Inflammatory macrophage treated with lipopolysaccharide for 4 hours (primary cell): ENCODE measurements at places on chromosomes 3 and 15.
A peak's percentile ranks its signal among the peaks of the same experiment; 100 is the strongest.

DNA sequence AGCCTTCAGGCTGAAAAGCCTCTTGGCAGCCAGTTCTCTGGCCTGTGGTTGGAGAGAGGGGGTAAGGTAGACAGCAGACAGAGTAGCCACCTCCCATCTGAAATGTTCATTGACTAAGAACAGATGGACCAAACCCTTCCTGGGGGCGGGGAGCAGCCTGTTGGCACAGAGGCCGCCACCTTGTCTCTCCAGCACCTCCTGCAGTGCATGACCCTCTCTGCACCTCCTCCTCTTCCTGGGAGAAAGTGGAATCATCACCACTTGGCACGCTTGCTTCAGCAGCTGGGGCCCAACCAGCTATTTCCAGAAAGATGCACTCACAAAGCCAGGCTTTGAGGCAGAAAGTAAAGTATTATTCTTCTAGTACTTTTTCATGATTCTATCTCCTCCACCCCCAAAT is 313.4 kb upstream of the CHRM5 start:
- no peak for DNase-seq

GRCh38 chr3:132723024-132723950 is 1.1 kb upstream of the NPHP3 start:
- no peak for DNase-seq

GRCh38 chr3:29972320-29972993 is 633.9 kb upstream of the TGFBR2 start:
- DNase-seq: no peak

GRCh38 chr3:58104712-58105111 is 96.5 kb downstream of the FLNB start:
- no peak for DNase-seq

DNA sequence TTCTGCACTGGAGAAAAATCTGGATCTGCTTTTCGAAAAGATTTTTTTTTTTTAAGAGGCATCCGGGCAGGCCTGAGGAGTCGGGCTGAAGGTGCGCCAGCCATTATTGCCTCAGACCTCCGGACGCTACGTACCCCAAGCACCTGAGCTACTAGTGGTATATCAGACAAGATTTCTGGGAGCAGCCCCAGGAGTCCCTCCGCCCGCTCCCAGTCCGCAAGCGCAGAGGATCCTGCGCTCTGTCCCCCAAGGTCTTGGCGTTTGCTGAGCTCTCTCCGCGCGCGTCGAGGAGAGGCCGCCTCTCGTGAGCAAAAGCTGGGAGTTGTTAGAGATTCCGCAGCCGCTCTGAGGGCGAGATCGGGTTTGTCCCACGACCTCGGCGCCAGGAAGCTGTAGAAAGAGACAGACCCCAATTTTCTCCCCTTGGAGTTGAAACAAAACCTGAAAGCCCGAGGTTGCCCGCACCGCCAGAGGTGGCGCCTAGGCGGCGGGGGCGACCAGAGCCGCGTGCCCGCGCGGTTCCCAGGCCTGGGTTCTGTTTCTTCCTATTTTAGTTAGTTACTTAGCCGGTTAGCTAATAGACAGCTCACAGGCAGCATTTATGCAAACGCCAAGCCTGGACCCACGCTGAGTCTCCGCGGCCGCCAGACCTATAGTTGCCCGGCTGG is 72.5 kb upstream of the POLG start:
- peak; percentile 61 for DNase-seq

- peak; percentile 90 for DNase-seq
Observed at GRCh38 chr3:50254577-50255250, 14.2 kb upstream of the SEMA3B start.

GRCh38 chr3:117261983-117262421 is 552.4 kb downstream of the TUSC7 start:
- no peak for DNase-seq

DNA sequence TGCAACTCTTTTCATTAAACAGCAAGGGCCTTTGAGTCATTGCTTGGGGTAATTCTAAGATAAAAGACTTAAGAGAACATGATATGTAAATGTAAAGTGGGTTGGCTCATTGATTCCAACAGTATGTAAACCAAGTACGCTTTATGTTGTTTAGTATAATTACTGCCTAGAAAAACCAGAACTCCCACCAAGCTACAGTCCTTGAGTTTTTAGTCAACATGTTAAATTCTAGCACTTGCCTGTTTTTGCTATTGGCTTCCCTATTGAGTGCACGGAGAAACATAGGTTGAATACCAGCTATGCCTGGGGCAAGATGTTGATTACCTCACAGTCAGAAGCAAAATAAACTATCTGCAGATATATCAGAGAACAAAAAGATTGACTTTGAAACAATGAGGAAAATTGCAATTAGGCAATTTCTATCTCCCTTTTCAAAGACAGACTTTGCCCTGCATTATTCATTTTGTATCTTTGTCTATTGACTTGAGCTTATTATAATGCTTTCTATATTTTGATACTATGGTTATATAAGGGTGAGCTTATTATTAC is 179.3 kb downstream of the ZPLD1 start:
- no peak for DNase-seq

DNA sequence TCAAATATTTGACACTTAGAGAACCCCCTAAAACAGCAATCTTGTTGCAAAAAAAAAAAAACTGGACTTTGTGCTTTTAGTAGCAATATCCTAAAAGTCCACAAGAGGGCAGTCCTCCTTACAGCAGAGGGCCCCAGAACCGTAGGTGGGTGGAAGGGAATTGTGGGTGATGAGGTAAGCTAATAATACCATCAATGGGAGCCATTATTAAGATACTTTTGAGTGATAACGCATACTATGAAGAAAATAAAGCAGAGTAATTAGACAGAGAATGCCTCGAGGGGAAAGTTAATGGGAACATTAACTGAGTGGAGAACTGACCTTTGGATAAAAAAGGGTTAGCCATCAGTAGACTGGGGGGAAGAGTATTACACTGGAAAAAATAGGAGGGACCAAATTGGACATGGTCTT is 229.9 kb downstream of the THRB start:
- peak; percentile 60 for DNase-seq

DNA sequence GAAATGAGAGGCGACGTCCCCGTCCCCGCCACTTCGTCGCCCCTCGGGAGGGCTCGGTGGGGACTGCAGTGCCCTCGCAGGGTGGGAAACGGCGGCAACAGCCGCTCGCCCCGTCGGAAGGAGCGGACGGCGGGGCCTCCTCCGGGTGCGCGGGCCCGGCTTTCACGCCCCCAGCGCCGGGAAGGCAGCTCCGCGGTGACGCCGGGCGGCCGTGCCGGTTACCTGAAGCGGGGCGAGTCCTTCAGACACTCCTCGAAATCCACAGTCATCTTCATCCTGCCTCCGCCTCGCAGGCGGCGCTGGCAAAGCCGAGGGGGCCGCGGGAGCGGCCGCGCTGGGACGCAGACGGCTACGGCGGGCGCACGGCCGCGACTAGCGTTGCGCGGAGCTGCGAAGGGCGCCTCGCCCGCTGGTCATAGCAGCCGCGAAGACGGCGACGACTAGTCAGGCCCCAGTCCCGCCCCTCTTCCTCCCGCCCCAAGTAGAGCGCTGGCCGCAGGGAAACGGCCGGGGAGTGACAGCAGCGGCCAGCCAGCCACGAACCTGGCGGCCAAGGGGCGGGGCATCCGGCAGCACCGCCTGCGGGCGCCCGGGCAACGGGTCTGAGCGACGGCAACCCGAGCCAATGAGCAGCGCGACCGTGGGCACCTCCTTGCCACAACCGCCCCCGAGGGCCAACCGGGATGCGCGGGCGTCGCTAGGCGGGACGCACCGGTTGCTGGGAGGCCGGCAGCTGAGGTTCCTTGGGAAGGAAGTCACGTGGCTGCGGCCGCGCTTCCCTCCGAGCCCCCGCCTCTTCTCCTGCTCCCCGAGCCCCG is at the start of gene ACAP2:
Gene ACAP2 (minus strand): TSS at position 448 of the 818 bp plus-strand sequence. CDS start 173 bp downstream, at position 275.
- DNase-seq: peak; percentile 100

- no peak for DNase-seq
Observed at GRCh38 chr3:58574106-58574505, 3.1 kb downstream of the FAM107A start.

DNA sequence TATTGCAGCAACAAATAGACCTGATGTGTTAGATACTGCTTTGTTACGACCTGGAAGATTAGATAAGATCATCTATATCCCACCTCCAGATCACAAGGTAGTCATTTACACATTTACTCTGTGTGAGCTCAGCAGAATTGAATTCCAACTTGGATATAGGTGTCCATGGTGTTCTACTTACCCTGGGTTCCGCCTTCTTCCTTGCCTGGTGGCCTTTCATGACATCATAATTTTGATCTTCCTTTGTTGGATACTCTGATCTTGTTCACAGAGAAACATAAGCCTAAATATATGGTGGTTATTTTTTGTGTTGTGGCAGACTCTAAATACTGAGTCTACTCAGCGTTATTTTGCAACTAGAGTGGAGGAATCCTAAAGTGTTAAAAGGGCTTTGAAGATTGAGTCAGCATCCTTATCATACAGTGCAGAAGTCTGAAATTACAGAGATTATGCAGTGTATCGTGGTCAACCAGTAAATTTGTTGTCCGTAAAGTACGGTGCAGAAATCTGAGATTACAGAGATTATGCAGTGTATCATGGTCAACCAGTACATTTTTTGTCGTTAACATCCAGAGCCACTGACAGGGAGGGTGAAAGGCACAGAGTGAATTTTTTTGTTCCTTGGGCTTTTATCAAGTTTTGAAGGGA is 39.1 kb upstream of the GATM start:
- no peak for DNase-seq

DNA sequence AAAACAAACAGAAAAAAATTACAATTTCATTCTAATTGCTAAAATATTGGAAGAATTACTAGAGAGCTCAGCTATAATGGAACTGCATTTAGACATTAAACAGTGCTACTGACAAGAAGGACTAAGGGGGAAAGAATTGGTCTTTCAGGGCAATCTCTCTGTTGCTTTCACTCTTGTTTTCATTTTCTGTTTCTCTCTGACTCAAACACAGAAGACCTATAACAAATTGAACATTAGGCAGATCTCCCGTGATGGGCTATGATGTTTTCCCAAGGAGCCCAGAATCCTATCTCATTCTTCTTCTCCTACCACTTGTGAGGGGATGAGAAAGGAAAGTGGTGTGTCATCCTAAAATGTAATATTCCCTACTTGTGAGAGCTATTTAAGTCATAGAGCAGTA is 358.0 kb upstream of the TGFBR2 start:
- DNase-seq: peak; percentile 55

DNA sequence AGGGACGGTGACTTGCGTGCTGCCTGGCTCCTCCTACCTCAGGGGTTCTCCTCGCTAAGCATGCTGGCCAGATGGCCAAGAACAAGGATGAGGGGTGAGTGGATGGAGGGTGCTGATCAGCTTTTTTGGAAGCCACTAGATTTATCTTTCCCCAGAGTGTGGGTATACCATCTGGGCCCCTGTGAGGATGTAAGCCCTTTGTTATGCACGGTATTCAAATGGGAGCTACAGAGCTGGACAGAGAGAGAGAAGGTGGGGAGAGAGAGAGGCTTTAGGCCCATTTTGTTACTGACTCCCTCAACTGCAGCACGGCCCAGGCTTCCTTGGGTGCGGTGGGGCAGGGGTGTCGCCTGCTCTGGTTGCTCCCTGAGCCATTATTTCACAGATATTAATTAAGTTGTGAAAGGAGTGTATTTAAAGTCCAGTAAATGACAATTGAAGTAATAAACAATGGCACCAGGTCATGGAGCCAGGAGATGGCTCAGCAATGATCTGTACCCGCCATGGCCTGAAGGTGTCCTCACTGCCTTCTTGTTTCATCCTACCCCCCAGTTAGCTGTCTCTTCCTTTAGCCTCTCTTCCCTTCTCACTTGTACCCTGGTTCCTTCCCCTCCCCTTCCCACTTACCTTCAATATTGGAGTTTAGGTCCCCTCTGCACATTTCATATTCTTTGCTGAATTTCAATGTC is 158.0 kb downstream of the CLSTN2 start:
- no peak for DNase-seq

DNA sequence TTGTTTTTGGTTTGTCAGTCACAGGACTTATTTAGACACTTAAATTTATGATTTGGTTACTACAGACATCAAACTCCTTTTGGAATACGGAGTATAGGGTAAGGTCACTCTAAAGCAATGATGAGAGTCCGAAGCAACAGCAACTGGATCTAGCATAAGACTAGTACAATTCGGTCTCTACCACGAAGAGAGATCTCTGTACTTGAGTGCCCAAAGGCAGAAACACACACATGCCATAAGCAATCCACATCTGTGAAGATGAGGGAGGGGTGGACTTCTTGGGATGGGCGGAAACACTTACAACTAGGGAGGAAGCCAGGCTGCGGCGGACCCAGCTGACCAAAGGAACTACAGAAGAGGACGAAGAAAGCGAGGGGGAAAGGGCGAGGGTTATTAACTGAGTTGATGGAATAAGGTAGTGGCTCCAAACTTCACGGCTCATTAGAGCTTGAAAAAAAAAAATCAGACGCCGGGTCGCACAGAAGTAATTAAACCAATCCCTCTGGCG is 595 bp downstream of the DPH6 start:
- DNase-seq: peak; percentile 10

GRCh38 chr15:101315736-101316135 is 20.7 kb upstream of the SNRPA1 start:
- DNase-seq: no peak

GRCh38 chr15:69476704-69477473 is 24.3 kb downstream of the RPLP1 start:
- no peak for DNase-seq

DNA sequence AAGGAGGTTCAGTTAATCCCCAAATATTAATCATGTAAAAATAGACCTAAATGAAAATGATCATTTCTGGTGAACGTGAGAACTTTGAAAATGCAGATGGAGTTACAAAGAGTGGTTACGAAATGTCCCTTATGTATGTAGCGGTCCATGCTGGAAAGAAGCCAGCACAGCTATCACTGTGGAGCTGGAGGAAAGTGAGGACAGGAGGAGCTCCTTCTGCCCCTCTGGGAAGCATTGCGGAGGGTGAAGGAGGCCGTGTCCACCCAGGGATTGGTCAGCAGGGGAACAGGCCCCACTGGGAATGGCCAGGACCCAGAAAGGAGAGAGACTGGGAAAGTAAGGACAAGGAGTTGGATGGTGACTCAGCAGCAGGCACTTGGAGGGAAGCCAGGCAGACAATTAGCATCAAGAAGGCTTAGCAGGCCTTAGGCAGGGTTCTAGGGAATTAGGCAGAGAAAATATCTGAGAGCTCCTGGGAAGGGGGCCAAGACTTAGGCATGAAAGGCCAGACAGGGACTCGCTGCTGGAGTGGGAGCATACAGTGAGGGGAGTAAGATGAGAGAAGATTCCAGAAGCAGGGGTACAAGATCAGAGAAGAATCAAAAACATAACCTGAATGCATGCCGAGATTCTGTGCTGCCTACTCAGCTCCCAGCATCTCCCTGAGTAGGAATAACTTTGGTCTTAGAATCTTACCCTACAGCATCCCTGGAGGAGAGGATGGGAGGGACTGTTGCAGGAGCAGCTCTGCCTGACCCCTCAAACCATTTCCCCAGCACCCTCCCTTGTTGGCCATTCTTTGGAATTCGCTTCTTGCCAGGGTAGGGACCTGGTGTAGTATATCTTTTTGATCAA is 171.0 kb upstream of the UMPS start:
- DNase-seq: no peak

DNA sequence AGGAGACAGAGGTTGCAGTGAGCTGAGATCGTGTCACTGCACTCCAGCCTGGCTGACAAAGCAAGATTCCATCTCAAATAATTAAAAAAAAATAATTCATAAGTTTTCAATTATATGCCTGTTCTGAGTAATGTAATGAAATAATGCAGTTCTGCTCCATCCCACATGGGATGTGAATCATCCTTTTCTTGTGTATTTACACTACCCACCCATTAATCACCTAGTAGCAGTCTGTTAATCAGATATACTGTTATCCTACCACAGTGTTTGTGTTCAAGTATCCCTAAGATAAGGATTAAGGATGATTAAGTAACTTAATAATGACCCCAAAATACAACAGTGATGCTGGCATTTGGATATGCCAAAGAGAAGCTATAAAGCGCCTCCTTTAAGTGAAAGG is 38.8 kb downstream of the PIGB start:
- no peak for DNase-seq

GRCh38 chr3:17579289-17580031 is 163.0 kb downstream of the TBC1D5 start:
- no peak for DNase-seq
